ENCODE measurements at places on chromosomes 7 and 10.

DNA sequence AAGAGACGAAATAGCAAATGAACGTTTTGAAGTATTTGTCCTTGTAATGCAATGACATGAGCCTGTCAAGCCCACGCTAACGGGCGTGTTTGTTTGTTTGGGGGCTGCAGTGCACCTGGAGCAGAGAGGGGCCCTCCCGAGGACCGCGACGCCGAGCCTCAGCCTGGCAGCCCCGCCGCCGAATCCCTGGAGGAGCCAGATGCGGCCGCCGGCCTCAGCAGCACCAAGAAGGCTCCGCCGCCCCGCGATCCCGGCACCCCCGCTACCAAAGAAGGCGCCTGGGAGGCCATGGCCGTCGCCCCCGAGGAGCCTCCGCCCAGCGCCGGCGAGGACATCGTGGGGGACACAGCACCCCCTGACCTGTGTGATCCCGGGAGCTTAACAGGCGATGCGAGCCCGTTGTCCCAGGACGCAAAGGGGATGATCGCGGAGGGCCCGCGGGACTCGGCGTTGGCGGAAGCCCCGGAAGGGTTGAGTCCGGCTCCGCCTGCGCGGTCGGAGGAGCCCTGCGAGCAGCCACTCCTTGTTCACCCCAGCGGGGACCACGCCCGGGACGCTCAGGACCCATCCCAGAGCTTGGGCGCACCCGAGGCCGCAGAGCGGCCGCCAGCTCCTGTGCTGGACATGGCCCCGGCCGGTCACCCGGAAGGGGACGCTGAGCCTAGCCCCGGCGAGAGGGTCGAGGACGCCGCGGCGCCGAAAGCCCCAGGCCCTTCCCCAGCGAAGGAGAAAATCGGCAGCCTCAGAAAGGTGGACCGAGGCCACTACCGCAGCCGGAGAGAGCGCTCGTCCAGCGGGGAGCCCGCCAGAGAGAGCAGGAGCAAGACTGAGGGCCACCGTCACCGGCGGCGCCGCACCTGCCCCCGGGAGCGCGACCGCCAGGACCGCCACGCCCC lies 118.5 kb downstream of the CYTH3 start:
- no peak for DNase-seq

DNA sequence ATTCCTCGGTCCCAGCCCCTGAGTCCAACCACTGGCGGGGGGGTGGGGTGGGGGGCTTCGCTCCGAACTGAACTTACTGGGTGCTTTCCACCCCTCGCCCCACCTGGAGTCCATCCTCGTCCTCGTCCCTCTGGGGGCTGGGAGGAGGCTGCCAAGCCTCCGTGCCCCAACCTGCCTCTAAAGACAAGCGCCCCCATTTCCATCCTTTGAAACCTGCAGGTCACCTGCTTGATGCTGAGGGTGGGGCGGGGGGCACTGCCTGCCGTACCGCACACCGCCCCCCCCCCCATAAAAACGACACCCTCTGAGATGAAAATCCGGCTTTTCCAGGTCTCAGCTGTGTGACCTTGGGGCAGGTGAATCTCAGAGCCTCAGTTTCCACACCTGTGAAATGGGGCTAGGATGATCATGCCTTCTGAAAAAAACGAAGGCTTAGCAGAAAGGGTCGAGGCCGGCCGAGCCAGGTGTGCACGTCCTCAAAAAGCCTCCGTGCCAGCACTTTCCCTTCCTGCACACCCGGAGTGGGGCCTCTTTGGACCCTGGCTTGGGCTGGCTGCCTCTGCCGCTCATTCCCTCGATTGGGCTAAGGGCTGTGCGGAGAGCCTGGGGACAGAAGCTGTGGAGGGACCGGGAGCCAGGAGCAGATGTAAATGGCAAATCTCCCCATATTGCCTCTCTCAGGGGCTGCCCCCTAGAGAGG lies 967 bp downstream of the ELFN1 start:
- no peak for DNase-seq

- no peak for DNase-seq
Measured at GRCh38 chr10:129730272-129730992, 233.6 kb downstream of the EBF3 start.

GRCh38 chr10:2908851-2909630 lies 158.3 kb upstream of the PFKP start:
- DNase-seq, result no peak

DNA sequence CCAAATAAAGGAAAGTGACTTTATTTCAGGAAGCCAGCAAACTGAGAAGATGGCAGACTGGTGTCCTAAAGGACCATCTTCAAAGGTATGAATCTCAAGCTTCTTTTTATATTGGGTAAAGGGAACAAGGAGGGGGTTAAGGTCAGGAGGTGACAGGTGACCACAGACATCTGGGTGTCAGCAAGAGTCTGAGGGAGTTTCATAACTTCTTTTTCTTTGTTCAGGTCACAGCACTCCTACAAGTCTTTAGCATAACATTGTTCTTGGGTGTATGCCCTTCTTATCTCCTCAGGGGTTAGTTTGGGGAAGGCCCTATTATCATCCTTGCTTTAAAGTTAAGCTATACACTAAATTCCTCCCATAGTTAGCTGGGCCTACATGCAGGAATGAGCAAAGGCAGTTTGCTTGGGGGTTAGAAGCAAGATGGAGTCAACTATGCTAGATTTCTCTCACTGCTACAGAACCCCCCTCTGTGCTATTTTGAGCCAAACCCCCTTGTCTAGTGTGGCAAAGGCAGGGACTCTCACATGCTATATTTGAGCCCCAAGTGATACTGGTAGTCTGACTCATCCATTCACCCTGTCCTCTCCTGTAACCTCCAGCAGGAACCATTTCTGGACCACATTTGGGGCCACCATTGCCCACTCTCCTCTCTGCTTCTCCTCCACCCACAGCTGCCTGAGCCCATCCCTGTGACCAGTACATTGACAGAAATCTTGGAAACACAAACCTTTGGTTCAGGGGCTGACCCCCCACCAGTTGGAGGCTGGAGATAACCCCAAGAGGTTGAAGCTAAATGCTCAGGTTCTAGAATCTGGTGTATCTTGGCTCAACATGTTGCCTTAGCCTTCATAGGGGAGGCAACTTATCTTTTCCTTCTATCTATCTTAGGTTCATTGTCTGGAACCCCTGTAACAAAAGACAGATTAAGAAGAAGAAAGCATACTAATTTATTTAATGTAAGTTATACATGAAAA lies 55.5 kb upstream of the LRGUK start:
- no peak for DNase-seq

DNA sequence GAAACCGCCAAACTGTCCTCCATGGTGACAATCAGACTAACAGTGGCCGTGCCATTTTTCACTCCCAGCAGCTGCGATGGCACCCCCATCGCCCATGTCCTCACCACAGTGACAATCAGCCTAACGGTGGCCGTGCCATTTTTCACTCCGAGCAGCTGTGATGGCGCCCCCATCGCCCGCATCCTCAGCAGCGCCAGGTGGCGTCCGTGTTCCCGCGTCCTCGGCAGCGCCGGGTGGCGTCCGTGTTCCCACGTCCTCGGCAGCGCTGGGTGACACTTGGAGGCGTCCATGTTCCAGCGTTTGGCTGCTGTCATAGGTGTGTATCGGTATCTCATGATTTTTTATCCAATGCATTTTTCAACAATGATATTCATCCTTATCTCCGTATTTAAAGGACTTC lies 267.3 kb downstream of the PTPRN2 start:
- no peak for DNase-seq

GRCh38 chr10:102066399-102067088 lies 1.4 kb downstream of the HPS6 start:
- no peak for DNase-seq

- DNase-seq, result no peak
Measured at GRCh38 chr10:108696792-108697477, 1226.4 kb downstream of the XPNPEP1 start.

DNA sequence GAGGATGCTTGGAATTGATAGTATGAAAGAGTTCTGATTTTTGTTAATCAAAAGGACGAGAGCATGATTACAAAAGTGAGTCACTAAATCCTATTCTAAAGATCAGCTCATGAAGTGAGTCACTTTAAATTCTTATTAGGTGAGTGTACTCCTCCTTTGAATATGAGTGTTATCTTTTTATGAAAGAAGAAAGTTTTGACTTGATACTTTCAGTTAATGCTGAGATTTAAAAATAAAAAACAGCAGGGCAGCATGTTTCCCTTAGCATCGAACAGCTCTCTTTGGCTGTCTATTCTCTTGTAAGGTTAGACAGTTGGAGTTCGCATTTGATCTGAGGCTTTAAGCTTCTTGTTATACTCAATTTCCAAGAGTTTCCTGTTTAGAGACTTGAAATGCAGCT lies 222.0 kb downstream of the TWIST1 start:
- DNase-seq, result peak; percentile 68

DNA sequence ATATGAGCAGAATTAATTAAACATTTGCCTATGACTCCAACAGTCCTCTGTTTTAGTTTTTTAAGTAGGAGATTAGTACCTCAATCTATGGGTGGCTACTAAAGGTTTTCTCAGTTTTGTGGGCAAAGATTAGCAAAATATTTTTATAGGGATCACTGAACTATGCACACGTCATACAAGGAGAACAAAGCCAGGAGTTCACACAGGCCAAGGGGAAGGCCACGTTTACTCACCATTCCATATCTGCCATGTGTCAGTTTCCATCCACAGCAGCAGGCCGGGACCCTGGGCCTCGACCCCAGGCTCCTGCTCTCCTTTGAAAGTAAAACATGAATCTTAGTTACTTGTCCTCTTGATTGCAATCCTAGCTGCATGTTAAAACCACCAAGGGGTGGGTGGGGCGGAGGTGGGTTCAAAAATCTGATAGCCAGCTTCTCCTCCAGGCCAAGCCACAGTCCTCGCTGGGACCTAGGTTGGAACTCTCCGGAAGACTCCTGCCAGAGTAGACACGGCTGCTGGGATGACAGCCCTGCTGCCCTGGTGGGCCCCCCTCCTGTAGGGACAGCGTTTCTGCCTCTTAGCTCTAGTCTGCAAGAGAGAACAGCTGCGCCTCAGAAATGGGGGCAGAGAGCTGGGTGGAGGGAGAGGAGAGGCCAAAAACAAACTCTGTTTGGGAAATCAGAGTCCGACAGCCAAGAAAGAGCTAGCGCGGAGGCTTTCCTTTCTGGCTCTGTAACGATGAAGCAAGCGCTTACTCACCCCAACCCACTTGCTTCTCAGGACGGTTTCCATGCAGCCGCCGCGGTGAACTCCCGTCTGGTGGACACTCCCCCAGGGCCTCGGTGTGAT lies 35.6 kb downstream of the PITRM1 start:
- DNase-seq, result no peak

All from choroid plexus epithelial cell (primary cell).